ENCODE measurements at places on chromosomes 3 and 15.

GRCh38 chr15:27583651-27584050, 515.5 kb downstream of the OCA2 start:
- DNase-seq = no peak

- DNase-seq = no peak
Measured at GRCh38 chr3:58274027-58274614, 31.9 kb upstream of the RPP14 start.

DNA sequence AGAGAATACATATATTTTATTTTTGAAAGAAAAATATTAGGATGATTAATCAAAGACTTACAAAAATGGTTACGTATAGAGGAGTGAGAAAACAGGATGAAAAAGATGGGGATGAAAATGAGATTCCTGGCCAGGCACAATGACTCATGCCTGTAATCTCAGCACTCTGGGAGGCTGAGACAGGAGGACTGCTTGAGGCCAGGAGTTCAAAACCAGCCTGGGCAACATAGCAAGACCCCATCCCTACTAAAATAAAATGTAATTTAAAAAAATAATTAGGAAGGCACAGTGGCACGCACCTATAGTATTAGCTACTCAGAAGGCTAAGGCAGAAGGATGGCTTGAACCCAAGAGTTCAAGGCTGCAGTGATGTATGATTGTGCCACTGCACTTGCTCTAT, 11.9 kb downstream of the MYO9A start:
- DNase-seq = no peak

DNA sequence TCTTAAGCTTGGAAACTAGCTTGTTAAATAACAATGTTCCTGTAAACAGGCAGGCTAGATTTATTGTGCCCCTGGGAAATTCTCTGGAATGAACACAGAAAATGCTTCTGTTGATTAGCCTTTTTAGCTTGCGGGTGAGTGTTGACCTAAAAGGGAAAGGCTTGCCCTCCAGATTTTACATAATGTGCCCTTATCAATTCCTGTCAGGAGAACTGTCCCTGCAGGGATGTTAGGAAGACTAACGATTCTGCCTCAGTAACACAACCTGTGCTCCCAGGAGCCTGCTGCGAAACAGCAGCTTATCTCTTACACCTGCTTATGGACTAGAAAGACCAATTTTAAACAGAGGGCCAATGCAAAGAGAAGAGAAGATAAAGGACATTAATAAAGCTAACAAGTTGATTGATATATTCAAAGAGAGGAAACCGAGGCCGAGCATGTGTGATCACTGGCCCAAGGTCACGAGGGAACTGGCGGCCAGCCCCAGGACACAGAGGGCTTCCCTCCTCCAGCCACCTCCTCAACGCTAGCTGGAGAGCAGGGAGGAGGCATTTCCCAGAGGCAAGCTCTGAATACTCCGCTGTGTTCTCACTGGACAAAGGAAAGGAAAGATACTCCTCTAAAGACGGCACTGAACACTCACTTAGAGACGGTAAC, 48.4 kb upstream of the TJP1 start:
- no peak for DNase-seq

DNA sequence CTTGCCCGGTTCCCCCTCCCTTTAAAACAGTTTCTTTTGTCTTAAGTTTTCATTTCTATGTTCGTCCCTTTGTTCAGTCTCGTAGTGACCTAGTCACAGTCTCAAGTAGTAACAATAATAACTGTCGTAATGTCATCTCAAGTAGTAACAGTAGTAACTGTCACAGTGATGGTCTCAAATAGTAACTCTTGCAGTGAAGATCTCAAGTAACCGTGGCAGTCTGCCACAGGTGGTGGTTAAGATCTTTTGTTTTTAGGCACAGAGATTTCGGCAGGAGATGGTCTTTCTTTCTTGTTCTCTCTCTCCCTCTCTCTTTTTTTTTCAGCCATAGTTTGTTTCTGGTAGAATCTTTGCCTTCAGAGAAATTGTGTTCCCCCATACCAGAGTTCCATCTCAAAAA, 656.0 kb upstream of the SGO1 start:
- DNase-seq = no peak
